ENCODE measurements at places on chromosomes 12 and 14.

DNA sequence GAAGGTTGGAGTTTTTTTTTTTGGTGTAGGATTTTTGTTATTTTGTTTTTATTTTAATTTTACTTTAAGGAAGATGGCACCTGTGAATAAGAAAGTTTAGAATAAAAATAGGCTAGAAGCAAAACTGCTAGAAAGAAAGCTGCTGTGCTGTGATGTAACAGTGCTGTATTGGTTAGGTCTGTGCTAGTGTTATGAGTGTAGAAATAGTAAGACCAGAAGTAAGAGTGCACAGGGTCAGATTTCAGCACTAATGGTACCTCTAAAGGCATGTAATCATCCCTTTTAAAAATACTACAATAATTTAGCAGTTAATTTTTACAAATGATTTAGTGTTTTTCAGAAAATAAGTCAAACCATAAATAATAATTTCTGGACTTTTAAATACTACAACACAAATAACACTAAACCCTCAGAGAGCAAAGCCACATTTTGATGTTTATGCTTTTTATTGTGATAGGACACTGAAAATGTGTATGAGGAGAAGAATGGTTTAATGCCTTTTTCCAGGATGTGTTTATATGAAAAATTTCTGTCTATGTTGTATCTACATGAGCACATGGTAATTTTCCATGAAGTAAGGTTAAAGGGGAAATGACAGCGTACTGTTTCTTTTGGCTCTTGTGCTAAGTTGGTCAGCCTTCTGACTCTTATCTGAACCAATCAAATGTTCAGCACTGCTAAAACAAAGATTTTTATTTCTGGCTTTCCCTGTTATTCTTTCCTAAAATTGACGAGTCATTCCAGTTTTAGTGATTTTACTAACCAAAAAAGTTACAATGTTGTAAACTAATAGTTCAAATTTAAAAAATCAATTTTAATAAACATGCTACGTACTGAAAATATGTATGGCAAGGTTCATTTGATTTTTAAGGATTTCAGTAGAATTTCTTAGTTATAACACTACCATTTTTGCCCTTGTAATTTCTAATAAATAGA lies 96.1 kb downstream of the PPHLN1 start:
- no peak for DNase-seq

- DNase-seq, result no peak
These were observed 130.6 kb downstream of the MON2 start for GRCh38 chr12:62597253-62597652.

DNA sequence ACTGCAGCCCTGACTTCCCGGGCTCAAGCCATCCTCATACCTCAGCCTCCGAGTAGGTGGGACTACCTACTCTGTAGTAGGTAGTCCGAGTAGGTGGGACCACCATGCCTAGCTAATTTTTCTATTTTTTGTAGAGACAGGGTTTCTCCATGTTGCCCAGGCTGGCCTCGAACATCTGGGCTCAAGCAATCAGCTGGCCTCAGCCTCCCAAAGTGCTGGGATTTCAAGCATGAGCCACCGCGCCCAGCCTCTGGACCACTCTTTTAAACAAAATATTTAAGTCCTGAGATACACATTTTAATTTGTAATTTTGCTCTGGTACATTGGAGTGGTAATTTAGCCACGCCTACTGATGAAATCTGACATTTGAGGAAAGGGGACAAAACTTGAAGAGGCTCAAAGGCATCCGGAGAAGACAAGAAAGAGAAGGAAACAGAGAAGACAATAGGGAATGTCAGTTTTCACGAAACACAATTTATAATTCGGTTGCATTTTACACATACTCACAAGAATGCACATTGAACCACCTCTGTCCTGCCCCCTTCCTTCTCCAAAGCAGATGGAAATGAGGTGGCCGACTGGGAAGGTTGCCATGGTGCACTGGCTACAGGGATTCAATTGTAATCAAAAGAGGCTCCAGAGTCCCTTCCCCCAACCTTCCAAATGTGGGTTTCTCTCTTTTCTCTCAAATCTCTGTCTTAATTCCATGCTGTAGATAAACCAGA lies 9.7 kb upstream of the TUBA1A start:
- DNase-seq, result no peak

DNA sequence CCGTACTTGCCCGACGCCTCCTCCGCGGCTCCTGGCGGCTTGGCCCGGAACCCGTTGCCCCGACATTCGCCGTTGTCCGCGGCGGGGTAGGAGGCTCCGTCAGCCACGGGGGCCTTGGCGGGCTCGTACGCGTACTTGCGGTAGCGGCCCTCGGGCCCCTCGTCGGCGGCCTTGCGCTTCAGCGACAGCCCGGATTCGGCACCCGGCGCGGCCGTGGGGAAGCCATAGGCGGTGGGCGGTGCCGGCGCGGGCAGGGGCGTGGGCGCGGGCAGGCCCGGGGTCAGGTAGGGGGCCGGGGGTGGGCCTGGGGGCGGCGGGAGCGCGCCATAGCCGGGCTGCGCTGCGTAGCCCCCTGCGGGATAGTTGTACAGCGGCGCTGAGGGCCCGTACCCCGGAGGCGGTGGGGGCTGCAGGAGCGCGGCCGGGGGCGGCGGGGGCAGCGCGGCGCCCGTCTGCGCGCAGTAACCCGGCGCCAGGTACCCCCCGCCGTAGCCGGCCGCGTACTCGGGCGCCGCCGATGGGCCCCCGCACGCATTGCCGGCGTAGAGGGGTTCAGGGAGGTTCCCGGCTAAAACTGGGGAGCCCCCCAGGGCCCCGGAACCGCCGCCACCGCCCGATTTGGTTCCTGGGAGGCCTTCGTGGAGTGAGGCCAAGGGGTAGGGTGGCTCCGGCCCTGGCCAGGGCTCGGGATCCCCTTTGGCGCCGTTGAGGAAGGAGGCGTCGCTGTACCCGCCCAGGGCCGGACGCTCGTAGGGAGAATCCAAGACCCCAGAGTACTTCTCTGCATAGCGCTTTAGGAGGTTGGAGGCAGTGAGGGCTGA lies 26.9 kb downstream of the FIGNL2 start:
- peak; percentile 0 for DNase-seq

GRCh38 chr12:80986224-80986623 lies 48.5 kb upstream of the LIN7A start:
- DNase-seq, result no peak

- DNase-seq, result no peak
These were observed 9.0 kb upstream of the DCD start for GRCh38 chr12:54657105-54657607.

GRCh38 chr14:94581127-94581999 lies at the start of gene SERPINA5:
Gene SERPINA5, plus strand, starts transcription at chr14:94581426. Its CDS starts 5,937 bp downstream, at chr14:94587363.
- no peak for DNase-seq
